ENCODE measurements at places on chromosomes 7 and 10.

GRCh38 chr7:2622869-2623697 lies 8.7 kb upstream of the TTYH3 start:
- no peak for DNase-seq

- no peak for DNase-seq
These were observed 14.3 kb upstream of the NPM3 start for GRCh38 chr10:101797403-101798059.

DNA sequence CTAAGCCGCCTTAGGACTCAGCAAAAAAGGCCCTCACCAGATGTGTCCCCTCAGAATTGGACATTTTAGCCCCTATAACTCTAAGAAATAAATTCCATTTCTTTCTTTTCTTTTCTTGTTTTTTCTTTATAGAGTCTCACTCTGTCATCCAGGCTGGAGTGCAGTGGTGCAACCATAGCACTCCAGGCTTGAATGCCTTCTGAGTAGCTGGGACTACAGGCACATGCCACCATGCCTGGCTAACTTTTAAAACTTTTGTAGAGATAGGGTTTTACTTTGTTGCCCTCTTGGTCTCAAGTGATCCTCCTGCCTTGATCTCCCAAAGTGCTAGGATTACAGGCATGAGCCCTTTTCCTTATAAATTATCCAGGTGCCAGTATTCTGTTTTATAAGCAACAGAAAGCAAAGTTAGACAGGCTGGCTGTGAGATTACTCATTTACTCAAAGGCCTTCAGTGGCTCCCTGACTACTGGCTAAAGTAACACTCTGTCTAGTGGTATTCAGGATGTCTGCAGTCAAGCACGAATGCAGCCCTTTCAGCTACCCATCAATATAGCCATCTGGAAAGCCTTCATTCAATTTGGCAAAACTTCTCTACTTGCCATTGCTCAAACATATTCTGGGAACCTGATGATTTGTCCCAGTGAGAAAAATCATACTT lies 128.6 kb downstream of the ICA1 start:
- DNase-seq, result no peak

DNA sequence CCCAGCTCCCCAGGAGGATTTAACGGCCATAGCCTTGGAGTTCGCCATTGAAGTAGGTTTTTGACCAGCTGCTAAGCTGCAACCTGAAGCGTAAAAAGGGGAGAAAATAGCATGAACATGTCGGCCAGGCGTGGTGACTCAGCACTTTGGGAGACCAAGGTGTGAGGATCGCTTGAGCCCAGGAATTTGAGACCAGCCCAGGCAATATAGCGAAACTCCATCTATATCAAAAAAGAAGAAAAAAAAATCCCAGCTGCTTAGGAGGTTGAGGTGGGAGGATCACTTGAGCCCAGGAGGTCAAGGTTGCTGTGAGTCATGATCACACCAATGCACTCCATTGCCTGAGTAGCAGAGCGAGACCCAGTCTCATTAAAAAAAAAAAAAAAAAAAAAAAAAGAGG lies 32.2 kb upstream of the MCU start:
- DNase-seq, result no peak

- no peak for DNase-seq
These were observed 17.7 kb upstream of the FAM170B start for GRCh38 chr10:49151481-49151880.

DNA sequence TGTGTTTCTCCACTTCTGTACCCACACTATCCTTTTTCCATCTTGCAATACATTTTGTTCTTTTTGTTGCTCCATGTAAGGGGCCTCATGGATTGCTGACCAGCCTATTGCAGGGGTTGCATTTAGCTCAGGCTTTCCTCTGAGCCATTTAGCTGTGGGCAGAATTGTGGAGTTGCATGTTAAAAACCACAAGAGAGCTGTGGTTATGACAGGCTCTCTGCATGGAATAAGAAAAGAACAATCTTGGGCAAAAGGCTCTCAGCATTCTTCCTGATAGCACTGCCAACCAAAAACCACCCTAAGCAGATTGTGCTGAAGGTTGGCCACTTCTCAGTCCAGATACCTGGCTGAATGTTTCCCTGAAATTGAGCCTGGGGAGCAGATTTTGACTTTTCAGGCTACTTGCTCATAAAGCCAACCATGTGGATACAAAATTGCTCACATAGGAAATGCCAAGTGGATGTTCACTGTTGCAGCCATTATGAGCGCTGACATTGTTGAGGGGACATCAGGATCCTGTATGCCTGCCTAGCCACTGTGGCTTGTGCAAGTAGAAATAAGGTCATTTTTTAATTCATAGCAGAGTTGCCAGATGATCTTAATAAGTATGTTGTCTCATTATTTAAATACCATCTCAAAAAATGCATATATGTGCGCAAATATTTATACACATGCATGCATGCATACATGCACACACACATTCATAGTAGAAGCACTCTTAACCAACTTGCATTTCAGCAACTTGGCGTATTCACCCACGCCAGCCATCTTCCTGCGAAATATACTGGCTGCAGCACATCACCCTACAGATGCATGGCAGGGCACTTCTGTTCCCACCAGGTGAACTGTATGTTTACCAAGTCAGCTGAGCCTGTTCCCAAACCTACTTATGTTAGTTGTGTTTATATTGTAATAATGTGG lies 695.4 kb downstream of the LRMDA start:
- no peak for DNase-seq

- no peak for DNase-seq
These were observed 2.0 kb downstream of the ARL4A start for GRCh38 chr7:12689451-12689850.

DNA sequence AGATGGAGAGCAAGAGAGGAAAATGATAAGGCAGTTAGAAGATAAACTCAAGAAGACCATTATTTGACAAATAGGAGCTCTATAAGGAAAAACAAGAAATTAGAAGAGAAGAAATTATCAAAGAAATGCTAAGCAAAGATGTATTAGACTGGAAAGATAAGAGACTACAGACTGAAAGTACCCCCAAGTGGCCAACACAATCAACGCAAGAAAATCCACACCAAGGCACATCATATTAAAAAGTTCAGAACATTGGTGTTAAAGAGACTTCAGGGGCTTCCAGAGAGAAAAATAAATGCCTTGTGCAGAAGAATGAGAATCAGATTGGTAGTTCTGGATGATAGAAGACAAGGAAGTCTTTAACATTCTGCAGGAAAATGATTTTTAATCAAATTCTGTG lies 46.0 kb downstream of the SH2D4B start:
- DNase-seq, result no peak

DNA sequence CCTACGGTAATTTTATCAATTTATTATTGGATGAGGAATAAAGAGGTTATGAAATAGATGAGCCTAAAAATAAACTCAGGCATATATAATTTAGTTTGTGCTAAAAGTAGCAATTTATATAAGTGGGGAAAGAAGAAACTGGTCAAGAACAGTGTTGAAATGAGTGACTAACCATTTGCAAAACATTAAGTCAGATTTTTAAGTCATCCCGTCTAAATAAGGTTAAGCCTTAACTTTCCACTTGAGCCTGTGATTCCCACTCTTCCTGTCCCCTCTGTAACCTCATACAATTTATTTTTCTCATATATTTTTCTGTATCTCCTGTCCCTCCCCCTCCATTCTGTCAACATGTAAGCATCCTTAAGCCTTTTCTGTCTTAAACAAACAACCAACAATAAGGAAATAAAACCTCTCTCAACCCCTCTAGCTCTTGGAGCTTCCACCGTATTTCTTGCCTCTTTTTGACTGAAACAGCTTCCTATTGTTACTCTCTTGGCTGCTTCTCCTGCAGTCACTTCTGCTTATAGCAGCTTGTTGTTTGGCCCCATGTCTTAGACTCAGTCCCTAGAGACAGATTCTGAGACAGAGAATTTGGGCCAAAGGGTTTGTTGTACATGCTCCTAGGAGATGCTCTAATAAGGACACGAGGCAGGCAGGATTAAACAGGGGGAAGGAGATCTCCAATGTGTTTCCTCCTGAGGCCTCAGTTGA lies 109.7 kb downstream of the GNAI1 start:
- no peak for DNase-seq

- DNase-seq, result no peak
These were observed 128.8 kb downstream of the PTPRN2 start for GRCh38 chr7:158458716-158459282.

GRCh38 chr10:86225103-86225782 lies 141.4 kb downstream of the GRID1 start:
- no peak for DNase-seq

- no peak for DNase-seq
These were observed 8.4 kb upstream of the PDCD4 start for GRCh38 chr10:110863361-110863760.

DNA sequence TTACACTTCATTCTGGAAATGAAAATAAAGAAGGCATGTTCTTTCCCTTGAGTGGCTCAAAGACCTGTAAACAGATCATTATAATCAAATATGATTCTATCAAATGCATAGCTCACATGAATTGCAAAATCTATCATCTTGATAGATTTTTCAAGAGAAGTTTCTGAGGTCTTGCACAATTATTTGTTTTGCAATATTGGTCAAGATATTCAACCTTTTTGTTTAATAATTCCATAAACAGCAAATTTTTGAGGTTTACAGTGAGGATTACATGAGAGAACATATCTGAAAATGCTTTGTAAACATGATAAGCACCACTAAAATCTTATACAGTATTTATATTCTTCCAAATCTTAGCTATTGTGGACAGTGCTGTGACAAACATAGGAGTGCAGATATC lies 160.8 kb downstream of the HDAC9 start:
- DNase-seq, result no peak

DNA sequence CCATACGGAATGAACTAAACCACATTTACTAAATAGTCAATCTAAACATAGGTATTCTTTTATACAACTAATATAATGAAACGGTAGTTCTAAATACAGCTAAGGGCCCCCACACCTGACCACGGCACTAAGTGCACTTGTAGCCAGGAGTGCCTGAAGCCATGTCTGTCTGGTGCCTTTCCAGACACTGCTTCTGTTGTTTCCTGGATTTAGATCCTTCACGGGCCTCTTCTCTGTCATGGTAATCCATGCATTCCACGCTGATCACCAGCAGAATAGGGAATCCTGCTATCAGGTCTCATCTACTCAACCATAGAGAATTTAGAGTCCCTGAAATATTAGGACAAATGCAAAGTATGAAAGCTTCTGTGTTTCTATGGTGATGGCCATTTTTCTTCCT lies 37.8 kb downstream of the OSBPL3 start:
- no peak for DNase-seq

DNA sequence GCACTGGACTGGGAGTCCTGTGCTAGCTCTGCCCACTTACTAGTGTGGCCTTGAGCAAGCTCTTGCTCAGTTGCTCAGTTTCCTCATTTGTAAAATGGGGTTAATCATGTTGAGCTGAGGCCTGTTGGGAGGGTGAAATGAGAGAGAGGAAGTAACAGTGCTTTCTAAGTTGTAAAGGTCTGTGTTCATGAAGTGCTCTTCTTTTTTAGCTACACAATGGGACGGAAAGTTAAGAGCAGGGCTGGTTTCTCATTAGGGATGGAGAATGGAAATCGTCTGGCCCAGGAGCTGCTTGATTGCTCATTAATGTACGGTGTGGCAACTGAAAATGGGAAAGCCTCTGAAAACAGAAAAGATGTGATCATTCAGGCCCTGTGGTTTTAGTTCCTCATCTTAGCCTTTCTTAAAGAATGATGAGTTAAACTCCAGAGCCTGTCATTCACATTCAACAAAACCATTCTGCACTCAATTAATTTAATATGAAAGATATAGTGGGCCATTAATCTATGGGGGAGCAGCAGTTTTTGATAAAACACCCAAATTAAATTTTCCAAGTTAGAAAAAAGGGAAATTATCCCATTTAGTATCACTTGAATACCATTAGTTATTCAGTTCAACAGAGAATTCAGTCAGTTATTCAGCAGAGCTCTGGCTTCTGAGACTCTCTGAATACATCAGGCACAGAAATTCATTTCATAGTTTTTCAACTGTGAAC lies 60.5 kb downstream of the SH2D4B start:
- no peak for DNase-seq

- DNase-seq, result no peak
These were observed 44.0 kb downstream of the CREB3L2 start for GRCh38 chr7:137957887-137958286.

DNA sequence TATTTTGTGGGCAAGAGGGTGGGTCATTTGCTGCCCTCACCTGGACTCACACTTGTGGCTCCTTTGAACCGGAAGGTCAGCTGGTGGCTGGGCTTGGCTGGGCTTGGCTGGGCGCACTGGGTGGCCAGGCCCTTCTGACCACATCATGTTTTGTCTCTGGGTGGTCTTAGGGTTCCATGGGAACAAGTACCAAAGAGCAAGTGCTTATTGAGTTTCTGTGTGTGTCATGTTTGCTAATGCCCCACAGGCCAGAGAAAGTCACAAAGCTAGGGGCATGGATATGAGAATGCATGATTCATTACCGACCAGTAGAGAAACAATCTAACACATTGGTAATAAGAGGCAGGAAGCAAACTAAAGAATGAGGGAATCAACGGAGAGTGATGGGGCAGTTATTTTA lies 33.6 kb upstream of the NRP1 start:
- DNase-seq, result no peak

GRCh38 chr10:68251625-68252495 lies 19.9 kb upstream of the ATOH7 start:
- DNase-seq, result no peak

- peak; percentile 73 for DNase-seq
These were observed 120.1 kb upstream of the ACBD5 start for GRCh38 chr10:27360581-27361172.

- no peak for DNase-seq
These were observed 76.8 kb upstream of the NKX6-2 start for GRCh38 chr10:132862485-132863420.

DNA sequence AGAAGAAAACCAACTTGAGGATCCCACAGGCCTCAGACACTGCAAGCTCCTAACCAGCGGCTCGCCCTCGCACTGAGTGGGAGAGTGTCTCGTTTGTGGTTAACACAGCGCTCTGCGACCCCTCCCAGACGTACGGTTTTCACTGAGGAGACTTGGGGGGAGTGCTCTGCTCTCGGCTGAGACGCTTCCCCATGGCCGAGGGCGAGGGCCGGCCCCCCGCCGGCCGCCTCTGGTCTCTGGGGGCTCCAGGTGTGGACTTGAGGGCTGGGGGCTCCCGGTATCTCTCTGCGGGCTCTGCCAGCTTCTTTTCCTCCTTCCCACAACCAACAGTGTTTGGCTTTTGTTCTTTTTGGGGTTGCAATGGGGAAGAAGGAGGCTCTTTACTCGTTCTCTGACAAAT lies 118.7 kb downstream of the LARP4B start:
- DNase-seq, result no peak

DNA sequence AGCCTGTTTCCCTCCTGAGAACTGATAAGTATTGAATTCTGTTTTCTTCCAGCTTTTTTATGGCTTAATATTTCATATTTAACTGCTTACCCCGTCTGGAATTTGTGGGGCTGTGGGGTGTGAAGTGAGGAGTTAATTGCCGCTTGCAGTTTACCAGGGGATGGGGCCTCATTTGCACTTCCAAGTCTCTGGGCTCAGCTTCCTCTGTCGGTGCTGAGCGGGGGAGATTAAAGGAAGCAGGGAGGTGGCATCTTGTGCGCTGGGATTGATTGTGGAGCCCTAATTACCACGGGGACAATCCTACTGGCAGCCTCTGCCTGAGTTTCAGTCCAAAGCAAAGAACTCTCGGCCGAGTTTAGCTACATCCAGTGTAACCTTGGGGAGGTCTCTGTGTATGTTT lies 33.4 kb downstream of the ELFN1 start:
- no peak for DNase-seq

GRCh38 chr10:52376694-52377354 lies 62.7 kb downstream of the DKK1 start:
- no peak for DNase-seq

All from stimulated activated CD4-positive, alpha-beta T cell treated with anti-CD3 and anti-CD28 coated beads, Interleukin-1b, Interleukin-23, amount 100 ng/mL, for 24 hours (primary cell).